ENCODE measurements at places on chromosomes 5 and 9. TPM values are rescaled to one million over a fixed set of nuclear protein-coding genes. Genes with fewer than 3 reads are reported as not detected.

The RORB gene
- polyA plus RNA-seq, result not detected

The ADGRD2 gene
- not detected for polyA plus RNA-seq

The TRIM7 gene
- polyA plus RNA-seq, result 0.47 TPM

The DDX4 gene
- not detected for polyA plus RNA-seq

DNA sequence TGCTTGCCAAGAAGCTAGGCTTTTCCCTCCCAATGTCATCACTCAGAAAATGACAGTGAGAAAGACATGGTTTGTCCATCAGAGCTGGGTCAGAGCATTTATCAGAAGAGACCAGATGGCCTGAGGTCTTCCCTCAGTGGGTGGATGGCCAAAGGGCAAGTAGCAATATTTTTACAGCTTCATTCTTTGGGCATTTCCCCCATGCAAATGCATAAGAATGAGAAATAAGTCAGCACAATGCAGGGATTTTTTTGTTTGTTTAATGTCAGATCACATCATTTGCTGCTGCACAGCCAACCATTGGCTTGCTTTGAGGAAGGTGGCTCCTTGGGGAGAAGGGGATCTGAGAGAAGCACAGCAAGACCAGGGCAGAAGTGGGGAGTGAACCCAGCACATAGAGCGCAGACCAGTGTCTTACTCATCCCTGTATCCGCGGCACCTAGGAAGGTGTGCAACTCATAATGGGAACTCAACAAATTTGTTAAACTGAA, 209.6 kb downstream of the SEMA6A start:
- DNase-seq, result no peak

GRCh38 chr5:21398511-21398910, 1410.5 kb upstream of the CDH18 start:
- no peak for DNase-seq

GRCh38 chr5:73987915-73988314, 361.9 kb downstream of the ARHGEF28 start:
- DNase-seq, result no peak

DNA sequence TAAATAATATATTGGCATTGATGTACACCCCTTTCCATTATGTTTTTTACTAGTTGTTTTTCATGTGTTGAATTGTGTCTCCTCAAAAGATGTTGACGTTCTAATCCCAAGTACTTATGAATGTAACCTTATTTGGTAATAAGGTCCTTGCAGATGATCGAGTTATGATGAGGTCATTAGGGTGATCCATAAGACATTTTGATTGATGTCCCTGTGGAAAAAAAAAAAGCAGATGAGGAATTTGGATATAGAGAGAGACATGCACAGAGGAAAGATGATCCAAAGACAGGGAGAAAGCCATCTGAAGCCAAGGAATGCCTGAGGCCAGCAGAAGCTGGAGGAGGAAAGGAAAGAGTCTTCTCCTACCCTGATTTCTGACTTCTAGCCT, 632.7 kb downstream of the TLR4 start:
- DNase-seq, result no peak

GRCh38 chr9:77534376-77535057, 113.6 kb downstream of the GNA14 start:
- DNase-seq, result no peak

GRCh38 chr5:10562201-10563109, 1.4 kb upstream of the ANKRD33B start:
- DNase-seq, result no peak

DNA sequence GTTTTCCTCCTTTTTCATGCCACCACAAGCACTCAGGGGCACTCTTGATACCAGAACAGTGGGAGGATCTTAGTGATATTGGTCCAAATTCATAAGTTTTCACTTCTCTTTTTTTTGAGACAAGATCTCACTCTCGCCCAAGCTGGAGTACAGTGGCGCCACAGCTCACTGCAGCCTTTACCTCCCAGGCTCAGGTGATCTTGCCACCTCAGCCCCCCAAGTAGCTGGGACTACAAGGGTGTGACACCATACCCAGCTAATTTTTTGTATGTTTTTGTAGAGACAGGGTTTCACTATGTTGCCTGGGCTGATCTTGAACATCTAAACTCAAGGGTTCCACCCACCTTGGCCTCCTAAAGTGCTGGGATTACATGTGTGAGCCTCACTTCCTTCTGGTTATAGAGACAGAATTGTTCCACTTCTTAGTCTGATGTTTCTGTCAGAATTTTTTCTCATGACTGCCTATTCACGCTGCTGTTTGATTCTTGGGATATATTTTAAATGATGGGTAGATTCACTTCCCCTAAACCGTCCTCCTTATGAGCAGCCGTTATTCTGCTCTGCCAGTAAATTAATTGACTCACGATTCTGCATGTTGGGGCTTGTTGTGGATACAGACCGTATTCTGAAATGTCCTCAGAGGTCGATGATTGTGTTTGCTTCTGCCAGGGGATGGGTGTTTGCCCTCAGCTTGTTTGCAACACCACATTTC, 30.8 kb downstream of the MTAP start:
- DNase-seq, result no peak

GRCh38 chr5:109506556-109506955, 96.8 kb upstream of the PJA2 start:
- DNase-seq, result no peak
